ENCODE measurements at places on chromosomes 6 and 20.

DNA sequence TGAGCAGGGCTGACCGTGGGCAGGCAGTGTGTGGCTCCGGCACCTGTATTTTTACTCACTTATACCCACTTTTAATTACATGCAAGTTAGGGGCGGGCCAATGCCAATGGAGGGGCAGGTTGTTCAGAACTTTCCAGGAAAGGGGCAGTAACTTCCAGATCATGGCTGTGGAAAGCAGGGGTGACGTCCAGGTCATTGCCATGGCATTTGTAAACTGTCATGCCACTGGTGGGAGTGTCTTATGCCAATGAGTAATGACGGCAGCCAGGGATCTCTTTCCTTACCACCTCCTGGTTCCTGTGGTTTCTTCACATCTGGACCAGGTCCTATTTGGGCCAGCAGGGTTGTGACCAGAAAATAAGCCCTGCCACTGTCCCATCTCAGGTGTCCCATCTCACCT lies 258.7 kb downstream of the THBS2 start:
- DNase-seq, result no peak

DNA sequence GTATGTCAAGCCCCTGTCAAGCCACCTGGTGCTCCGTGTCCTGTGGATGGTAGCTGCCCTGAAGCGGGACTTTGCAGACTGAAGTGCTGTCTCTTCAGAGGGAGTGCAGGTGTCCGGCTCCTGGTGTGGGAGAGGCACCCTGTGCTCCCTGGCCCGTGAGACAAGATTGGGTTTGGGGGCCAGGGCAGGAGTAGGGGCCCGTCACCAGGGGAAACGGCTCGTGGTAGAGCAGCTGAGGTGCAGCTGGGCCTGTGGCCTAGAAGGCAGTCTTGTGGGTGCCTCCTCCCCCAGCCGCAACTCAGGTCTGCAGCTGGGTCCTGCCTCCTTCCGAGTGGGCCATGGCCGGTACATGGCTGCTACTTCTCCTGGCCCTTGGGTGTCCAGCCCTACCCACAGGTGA lies at the start of gene PTCRA:
Gene PTCRA, plus strand, starts transcription at position 322 of the 400 bp plus-strand sequence. Its CDS starts 17 bp downstream, at position 339.
- no peak for DNase-seq

GRCh38 chr20:64240243-64241015 lies 15.1 kb upstream of the PCMTD2 start:
- no peak for DNase-seq

GRCh38 chr20:20791664-20792568 lies 79.5 kb upstream of the RALGAPA2 start:
- no peak for DNase-seq

DNA sequence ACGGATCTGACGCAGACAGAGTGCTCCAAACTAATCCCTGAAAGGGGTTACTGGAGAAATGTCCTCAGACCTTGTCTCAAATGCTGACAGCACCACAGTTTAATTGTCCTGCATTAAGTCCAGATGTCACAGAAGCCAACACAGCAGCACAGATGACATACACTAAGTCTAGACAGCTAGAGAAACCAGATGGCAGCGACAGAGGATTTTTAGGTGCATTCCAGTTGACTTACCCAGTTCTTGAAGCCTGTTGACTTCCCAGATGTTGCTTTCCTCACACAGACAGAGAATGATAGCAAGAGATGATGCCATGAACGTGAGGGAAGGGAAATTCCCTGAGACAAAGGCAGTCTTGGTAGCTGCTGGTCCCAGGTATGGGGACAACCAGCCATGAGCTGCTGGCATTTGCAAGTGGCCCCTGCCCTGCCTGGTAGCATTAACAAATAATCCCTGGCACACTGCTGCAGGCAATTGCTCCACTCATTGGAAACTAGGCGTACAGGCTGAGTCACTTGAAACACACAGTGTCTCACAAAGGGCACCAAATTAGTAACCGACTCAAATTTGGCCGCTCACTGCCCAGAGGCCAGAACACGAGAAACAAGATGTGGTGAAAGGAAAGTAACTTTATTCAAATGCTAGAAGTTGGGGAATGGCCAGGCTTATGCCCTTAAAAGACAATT lies 52.2 kb downstream of the ADGB start:
- no peak for DNase-seq

GRCh38 chr6:140850438-140850837 lies 1282.3 kb upstream of the GJE1 start:
- DNase-seq, result no peak

- DNase-seq, result peak; percentile 38
Observed at GRCh38 chr6:147222160-147222838, 18.1 kb downstream of the STXBP5 start.

GRCh38 chr20:44993343-44993742 lies 27.0 kb downstream of the STK4 start:
- DNase-seq, result peak; percentile 10

DNA sequence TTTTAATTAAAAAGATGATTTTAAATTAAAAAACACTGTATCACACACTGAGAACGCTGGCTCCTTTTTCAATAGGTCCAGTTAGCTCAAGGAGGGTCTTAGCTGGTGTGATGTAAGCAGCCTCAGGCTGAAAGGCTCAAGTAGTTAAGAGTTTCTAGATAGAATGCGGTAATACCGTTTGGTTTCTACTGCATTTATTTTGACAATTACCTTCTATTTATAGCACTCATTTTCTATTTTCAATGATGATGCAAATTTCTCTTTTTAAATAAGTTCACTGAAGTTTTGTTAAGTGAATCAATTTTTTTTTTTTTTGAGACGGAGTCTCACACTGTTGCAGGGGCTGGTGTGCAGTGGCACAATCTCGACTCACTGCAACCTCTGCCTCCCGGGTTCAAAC lies 87.1 kb downstream of the PREX1 start:
- no peak for DNase-seq

DNA sequence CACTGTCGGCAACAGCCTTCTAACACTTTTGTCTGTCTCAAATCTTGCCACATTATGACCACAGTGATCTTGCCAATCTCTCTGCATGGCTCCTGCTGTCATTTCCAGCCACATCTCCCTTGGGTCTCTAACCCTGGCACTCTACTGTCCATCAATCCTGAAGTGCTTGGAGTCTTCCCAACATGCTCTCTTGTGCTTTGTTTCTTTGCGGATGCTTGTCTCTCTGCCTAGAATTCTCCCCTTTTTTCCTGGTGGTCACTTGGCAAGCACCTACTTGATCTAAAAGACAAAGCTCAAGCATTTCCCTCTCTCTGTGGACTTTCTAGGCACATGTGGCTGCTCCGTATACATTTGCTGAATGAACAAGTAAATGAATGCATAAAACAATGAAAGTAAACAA lies 290.7 kb upstream of the MAP3K7 start:
- no peak for DNase-seq

- DNase-seq, result peak; percentile 42
Observed at GRCh38 chr6:144898052-144898689, 613.0 kb downstream of the UTRN start.

- no peak for DNase-seq
Observed at GRCh38 chr6:155830531-155830930, 374.9 kb upstream of the NOX3 start.

GRCh38 chr6:83849127-83849526 lies 4.0 kb upstream of the RIPPLY2 start:
- no peak for DNase-seq

- no peak for DNase-seq
Observed at GRCh38 chr20:4604580-4604979, 117.1 kb upstream of the PRND start.

Measured in ACHN (cell line).